ENCODE measurements at places on chromosomes 1 and 21.

DNA sequence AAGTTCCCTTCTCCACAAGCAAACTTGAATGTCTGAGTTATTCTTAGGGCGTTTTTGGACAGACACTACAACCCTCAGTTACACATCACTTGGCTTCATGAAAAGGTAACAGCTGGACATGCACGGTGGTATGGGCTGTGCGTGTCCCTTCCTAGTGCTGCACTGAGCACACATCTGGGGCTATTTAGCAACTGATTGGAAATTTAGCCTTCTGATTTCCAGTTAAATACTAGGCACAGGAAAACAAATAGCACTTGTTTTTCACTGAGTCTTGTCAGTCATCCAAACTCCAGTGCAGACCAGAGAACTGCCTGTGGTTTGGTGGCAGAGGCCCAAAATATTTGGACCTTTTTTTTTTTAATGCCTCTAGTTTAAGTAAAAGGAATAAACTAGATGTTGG lies 134.7 kb downstream of the TGFBR3 start:
- peak; percentile 79 for DNase-seq

DNA sequence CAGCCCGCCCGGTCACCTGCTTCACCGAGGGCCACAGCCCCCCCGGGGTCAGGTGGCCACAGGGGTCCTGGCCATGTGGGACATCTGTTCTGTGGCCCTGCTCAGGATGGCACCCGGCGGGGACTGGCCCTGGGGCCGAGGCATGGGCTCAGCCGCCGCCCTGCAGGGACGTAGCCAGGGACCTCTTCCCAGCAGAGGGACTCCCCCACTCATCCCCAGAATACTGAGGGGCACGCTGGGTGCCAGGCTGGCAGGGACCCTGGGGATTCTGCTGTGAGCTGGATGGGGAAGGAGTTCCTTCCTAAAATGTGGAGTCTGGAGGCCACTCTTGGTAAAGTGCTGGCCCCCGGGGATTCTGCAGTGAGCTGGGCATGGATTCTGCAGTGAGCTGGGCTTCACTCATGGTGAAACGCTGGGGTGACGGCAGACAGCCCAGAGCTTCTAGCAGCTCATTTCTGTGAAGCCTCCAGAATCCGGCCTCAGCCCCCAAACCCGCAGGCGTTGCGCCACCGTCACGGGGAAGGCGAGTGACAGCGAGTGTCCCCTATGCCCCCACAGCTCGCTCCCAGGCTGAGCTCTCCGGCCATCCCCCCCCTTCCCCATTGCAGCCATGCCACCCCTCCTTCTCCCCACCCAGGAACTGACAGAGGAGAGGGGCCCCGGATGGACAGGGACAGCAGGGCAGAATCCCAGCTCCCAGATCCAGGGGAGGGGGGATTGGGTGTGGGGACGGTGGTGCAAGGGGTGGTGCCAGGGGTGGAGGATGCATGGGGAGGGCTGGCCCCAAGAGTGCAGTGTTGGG lies 1.4 kb downstream of the ITGB2 start:
- DNase-seq, result no peak

- peak; percentile 29 for DNase-seq
These were observed 3.4 kb downstream of the KDM4A start for GRCh38 chr1:43653339-43653738.

DNA sequence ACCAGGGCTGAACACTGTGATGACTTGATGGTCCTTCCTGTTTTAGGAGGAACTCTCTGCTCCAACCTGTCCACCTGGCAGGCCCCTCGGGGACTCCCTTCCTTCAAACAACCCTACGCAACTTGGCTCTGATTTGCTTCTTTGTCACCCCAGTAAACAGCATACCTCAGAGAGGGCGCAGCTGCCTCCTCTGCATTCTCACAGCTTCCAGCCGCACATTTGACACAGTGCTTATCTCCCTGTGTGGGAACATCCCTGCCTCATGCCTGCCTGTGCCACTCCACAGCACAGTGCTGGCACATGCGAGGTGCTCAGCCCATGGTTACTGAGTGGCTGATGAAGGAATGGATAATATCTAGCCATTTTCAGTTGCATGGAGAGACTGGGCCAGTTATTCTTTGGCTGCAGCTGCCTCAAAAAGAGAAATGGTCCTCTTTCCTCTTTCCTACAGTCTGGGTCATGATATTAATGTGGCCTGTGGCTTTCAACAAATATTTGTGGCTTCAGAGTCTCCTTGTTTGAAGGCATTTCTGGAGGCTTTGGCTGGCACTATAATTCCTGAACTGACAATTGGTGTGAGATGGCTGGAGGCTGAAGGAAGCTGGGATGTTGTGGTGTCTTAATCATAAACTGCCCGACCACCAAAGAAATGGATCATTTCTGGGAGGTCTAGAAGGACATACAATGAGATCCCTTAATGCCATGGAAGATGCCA lies 77.9 kb downstream of the TENT5C start:
- peak; percentile 60 for DNase-seq

Data from fibroblast of skin of right biceps (primary cell).